ENCODE measurements at places on chromosomes 1 and 21.

DNA sequence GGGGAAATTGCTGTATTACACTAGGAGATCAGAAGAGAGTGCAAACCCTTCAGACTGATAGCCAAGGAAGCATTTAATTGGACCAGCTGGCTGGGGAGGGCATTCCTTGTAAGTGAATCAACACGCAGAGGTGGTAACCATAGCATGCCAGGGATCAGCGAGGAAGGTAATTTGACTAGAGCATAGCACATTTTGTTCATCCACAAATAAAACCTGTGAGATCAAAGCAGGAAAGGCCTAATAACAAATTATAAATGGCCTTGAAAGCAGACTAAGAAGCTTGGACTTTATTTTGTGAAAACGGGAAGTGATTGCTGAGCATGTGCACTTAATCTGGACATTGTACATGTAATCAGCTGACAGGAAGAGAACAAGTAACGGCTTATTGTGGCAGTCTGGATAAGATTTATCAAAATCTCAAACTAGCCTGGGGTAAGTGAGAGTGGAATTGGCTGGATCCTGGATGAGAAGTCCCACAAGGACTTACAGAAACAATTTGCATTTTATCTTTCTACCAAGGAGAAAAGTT is 11.7 kb upstream of the CD55 start:
- no peak for DNase-seq

DNA sequence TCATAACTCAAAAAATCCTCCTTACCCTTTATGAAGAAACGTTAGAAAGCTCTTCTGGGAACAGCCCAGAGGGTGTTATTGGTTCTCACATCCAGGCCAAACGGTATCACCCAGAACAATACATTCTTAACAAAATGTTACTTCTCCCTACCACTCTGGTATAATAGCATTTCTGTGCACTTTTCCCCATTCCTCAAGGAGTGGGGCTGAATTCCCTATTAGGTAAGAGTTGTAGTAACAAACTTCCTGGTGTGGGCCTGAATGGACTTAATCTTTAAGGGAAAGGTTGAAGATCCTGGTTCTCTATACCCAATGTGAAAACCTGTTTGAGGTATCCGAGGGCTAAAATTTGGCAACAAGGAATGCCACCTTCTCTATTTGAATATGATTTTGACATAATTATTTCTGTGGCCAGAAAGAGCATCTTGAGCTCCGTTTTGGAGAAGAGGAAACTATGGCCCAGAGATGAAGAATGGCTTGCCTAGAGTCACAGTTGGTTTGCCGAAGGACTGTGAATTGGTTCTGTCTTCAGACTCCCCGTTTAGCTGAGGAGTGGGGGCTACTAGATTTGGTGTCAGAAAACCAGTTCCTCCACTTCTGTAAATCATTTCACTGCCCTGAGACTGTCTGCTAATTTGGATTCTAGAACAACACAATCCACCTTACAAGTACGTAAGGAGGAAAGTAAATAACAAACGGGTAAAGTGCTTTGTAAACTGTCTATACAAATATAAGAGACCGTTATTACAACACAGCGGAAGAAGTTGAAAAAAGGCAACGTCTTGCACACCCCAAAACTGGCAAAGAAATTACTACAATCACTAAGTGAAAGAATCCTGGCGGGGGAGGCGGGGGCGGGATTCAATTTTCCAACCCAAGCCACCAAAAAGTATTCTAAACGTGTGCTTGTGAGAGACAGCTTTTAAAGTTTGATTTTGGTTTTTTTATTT is 2.3 kb downstream of the ANP32E start:
- DNase-seq, result peak; percentile 33

GRCh38 chr1:111139324-111139955 is 453 bp downstream of the DRAM2 start:
- peak; percentile 33 for DNase-seq

DNA sequence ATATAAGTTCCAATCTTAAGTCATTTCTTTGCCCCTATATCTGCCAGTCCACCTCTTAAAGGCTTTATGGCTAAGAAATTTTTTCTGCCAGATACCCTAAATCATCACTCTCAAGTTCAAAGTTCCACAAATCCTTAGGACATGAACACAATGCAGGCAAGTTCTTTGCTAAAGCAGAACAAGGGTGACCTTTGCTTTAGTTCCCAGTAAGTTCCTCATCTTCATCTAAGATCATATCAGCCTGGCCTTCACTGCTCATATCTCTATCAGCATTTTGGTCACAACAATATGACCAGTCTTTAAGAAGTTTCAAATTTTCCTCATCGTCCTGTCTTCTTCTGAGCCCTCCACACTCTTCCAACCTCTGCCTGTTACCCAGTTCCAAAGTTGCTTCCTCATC is 402.2 kb upstream of the RUNX1 start:
- no peak for DNase-seq

- DNase-seq, result no peak
These were observed 379.2 kb upstream of the SPAG17 start for GRCh38 chr1:118563981-118564951.

- DNase-seq, result no peak
These were observed 209.9 kb downstream of the FAF1 start for GRCh38 chr1:50750021-50750619.

- DNase-seq, result peak; percentile 82
These were observed 2.4 kb downstream of the ARID1A start for GRCh38 chr1:26697978-26698849.

Data from CD4-positive, alpha-beta T cell treated with Interleukin-10 for 1 hour (primary cell).